ENCODE measurements at places on chromosomes 7 and 10.

DNA sequence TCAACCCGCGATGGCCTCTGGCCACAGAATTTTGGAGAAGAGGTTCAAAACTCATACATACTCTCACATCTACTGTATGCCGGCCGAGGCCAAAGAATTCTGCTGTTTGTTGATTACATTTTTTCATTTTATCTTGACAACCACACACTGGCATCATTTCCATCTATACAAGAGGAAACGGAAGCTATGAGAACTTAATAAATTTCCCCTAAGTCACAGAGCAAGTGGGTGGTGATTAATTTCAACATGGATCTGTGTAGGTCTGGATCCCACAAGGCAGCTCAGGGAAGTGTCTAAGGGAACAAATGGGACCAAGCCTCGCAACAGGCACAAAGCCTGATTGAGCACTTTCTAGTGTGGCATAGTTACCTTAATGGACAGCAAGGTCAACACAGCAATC is 18.0 kb downstream of the ELMO1 start:
- no peak for DNase-seq

DNA sequence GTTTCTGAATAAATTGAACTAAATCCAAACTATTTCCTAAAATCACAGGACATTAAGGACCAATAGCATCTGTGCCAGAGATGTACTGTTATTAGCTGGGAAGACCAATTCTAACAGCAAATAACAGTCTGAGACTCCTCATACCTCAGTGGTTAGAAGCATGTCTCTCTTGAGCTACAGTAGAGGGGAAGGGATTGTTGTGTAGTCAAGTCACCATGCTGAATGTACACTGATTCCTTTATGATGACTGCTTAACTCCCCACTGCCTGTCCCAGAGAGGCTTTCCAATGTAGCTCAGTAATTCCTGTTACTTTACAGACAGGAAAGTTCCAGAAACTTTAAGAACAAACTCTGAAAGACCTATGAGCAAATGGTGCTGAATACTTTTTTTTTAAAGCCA is 13.9 kb downstream of the MEST start:
- DNase-seq, result no peak

DNA sequence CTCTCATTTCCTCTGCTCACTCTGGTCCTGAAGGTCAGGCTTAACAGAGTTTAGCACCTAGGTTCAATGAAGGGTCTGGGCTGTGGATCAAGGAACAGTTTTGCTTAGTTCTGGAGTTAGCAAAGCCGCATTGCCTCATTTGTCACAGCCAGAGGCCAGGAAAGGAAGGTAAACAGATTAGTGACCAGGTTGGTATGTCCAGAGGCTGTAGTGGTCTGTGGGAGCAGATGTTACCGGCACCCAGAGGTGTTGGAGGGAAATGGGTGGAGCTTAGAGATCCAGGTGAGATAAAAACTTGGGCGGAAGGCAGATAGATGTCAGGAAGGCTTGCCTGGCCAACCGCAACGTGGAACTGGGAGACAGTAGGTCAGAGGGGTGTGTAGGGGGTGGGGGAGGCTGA is 36.6 kb upstream of the ZMIZ2 start:
- no peak for DNase-seq

DNA sequence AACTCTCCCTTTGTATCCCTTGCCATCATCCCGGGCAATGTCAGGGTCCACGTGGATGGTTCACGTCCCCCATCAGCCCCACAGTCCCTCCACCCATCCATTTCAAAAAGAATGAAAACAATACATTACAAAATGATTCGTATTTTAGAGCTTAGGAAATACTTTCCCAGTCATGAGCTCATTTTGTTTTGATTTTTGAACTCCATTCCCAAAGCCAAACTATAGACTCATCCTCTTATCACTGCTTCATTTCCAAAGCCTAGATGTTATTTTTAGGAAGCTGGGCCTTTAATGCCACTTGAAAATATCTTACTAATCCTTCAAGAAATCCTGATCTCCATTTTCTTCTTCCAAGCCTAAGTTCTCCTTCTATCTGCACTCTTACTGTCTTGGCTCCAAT is 72.1 kb downstream of the WNT2 start:
- DNase-seq, result no peak

- DNase-seq, result no peak
Measured at GRCh38 chr7:155277385-155277994, 20.2 kb upstream of the INSIG1 start.

GRCh38 chr10:103493362-103493915 is at the start of gene NEURL1:
NEURL1 (plus strand) TSS chr10:103493705; CDS start chr10:103494388, 683 bp downstream.
- DNase-seq, result peak; percentile 83
